ENCODE measurements at places on chromosomes 16 and 17.

DNA sequence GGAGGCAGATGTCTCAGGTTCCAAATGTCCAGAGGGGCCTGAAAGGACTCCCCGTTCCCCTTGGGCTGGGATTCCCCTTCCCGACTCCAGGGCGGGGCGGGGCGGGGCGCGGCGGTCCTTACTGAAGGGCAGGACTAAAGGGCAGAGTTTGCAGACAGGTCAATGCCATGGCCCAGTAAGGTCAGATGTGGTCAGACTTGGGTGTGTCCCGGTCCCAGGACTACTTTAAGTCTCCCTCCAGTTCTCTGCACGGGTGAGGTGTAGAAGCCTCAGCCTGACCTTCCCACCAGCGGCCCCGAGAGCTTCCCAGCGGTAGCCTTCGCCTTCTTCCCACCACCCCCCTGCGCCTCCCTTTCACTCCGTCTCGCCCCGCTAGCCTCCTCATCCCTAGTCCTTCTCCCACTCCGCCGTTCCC lies 532 bp downstream of the KDM6B start:
- DNase-seq = no peak

GRCh38 chr17:3800362-3801271 lies at the start of gene ITGAE:
TSS of gene ITGAE (minus strand) at chr17:3801188. CDS start at chr17:3801144, 44 bp downstream.
- DNase-seq = no peak

- no peak for DNase-seq
Measured at GRCh38 chr17:62193249-62193648, 128.2 kb upstream of the MED13 start.

GRCh38 chr16:19644877-19645276 lies 73.2 kb downstream of the KNOP1 start:
- no peak for DNase-seq

DNA sequence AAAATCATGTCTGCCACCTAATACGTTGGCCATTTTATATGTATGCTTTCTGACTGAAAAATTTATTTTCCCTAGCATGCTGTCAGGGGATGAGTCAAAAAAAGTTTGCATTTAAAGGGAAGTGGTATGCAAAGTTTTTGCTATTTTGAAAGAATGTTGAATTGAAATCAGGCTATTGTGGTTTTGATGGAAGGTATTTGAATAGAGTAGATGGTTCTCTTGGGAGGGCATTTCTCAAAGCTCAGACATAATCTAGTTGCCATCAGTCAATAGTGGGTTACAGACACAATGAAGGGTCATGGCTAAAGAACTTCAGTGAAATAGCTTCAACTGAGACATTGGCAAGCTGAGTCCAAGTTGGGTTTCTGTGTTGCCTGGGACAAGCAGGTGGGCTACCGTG lies 102.4 kb downstream of the MAP2K6 start:
- no peak for DNase-seq

DNA sequence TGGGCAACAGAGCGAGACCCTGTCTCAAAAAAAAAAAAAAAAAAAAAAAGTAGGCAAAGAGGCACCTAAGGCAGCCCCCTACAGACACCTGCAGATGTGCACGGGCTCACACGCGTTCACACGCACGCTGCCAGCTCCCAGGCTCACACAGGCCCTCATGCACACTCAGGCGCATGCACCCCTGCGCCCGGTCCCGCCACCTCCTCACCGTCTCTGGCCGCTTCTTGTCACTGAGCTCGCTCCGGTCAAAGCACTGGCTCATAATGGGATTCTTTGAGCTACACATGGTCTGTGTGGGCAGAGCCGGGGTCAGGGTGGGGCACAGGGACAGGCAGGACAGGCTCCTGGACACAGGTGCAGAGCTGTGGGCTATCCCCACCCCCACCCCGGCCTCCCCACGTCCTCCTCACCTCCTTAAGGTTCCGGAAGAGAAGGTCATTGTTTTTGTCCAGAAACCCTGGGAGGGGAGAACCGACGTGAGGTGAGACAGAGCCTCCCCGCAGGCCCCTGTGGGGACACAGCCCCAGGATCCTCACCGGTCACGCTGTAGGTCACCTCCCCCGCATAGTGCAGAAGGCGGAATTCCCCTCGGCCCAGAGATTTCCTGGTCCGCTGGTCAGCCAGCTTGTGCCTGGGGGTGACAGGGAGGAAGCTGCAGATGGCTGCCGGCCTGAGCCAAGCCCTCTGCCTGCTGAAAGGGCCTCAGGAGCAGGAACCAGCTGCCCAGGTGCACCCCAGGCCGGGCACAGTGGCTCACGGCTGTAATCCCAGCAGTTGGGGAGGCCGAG lies 17.9 kb downstream of the MYO1C start:
- no peak for DNase-seq

- DNase-seq = no peak
Measured at GRCh38 chr17:164303-165235, 16.9 kb downstream of the DOC2B start.

DNA sequence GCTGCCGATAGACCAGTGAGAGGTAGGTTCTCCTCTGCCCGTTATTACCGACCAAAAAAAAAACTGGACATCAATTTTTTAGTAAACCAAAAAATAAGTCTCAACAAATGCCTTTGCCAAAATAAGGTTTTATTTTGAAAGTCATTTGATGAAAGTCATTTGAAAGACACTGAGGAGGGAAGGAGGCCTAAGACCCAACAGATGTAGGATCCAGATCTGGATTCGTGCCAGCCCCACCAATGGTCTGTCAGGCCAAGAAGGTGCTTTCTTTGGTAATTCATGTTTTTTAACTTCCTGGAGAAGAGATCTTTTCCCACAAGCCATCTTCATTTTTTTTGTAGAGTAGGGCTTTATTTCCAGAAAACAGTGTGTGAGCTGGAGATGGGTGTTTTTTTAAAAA lies 18.1 kb downstream of the NTAN1 start:
- no peak for DNase-seq

GRCh38 chr17:76404976-76405563 lies 20.7 kb downstream of the SPHK1 start:
- no peak for DNase-seq

GRCh38 chr17:70405492-70406220 lies 236.3 kb downstream of the KCNJ2 start:
- DNase-seq = no peak

DNA sequence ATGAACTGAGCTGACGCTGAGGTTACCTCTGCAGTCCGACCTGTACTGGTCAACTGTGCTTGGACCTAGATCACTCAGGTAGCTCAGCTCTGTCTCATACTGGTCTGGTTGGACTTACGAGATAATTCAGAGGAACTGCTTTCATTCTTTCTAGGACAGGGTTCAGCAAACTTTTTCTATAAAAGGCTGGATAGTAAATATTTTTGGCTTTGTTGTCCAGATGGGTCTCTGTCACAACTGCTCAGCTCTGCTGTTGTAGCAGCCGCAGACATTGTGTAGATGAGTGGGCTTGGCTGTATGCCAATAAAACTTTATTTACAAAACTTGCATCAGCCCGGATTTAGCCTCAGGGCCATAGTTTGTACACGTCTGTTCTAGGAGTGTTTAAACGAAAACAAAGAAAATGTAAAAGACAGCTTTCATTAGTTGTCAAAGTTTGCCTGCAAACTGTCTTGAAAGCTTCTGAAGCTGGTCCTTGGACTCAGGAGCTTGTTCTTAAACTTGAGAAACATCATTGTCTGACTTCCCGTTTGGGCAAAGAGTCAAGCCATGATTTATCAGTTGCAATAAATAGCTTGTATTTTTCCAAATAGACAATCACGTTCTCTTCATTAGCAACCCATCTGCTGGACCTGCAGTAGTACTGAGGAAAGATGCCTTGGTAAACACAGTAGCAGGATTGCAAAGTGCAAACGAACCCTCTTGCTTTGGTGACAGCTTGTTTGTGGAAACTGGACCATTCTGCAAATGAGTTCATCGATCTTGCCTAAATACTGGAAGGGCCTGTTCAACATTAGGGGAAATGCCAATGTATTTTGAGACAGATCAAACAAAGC lies 253.4 kb downstream of the SNX29 start:
- no peak for DNase-seq

- DNase-seq = no peak
Measured at GRCh38 chr16:83227336-83227735, 580.4 kb upstream of the HSBP1 start.
